ENCODE measurements at places on chromosomes 1 and 21. TPM values are rescaled to one million over a fixed set of nuclear protein-coding genes. Genes with fewer than 3 reads are reported as not detected.

The CELSR2 gene
- total RNA-seq, result 1.3 TPM

The CFHR5 gene
- not detected for total RNA-seq

The EPHA2 gene
- 24.0 TPM for total RNA-seq

The RIPPLY3 gene
- total RNA-seq, result not detected

DNA sequence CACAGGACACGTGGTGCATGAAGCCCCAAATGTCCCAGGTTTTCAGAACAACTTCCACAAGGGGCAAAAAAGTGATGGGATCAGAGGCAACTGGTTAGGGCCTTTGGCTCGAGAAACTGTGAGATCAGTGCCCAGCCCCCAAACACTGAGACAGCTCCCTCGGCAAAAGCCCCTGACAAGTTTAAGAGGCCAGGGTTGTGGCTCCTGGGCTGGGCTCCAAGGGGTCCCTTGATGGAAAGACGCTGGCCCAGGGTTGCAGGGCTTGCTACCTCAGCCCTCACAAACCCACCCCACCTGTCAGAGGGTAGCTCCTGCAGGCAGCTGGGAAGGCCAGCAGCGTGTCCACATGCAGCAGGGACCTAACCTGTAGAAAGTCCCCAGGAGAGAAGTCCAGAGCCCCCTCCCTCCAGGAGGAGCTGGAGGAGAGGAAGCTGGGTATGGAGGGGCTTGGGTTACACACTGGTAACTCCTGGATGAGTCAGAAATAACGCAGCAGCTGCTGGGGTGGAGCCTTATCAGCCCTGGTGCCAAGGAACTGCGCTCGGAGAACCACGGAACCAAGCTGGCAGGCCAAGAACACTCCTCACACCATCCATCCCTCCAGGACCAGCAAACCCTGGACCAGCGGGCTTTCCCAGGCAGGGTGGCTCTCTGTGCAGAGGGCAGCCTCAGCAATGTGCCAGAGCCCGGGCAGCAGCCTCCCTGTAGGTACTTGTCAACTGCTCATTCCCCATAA lies 37.5 kb downstream of the CTNNBIP1 start:
- peak; percentile 68 for DNase-seq

DNA sequence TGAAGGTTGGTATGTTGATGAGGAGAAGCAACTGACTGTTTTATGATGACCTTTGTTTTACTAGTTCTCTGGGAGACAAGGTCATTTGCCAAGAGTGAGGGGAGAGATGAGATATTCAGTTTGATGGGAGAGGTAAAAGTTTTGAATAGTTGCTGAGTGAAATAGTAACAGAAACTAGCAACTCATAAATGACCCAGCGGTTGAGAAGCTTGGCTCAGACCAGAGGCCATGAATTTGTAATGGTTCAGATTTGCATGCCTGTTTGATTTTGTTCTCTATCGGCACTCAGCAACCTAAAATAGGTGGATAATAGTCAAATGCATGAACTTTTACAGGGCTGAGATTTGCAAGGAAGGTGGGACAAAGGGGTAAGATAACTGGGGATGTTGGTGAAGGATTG lies 6.6 kb downstream of the CCDC30 start:
- DNase-seq, result no peak

DNA sequence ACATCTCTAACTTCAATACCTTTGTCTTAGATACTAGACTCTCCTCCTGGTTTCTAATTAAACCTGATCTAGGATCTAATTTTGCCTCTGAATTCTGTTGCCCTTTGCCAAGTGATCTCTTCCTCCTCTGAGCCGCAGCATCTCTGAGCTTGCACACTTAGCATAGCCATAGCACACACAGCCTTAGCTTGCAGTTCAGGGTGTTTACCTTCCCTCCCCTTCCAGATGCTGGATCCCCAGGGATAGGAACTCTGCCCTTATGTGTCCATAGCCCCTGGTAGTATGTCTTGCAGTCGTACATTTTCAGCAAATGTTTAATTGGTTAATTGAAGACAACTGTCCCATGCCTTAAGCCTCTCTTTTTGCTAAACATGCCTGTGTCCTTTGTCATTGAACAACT lies 30.3 kb downstream of the SELL start:
- DNase-seq, result no peak

DNA sequence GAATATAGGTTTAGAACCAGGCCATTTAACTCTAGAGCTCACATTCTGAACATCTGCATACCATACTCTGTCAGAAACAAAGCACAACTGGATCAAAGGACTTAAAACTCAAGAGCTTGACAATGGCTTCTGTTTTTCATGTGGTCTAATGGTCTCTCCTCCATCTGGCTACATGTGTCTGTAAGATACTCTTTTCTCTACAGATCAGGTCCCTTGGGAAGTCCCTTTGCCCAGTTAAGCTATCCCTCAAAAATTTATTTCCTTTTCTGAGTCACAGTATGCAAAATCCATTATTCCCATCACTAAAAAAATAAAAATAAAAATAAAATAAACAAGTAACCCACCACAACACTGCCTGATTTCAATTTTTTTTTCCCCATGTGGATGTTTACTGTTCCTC lies 357.0 kb upstream of the PRMT6 start:
- DNase-seq, result no peak

Data from IMR-90 (cell line).